Activated naive CD4-positive, alpha-beta T cell treated with Interleukin-2 at 50 U/mL for 16 hours (primary cell): ENCODE measurements at places on chromosomes 6 and 20.

DNA sequence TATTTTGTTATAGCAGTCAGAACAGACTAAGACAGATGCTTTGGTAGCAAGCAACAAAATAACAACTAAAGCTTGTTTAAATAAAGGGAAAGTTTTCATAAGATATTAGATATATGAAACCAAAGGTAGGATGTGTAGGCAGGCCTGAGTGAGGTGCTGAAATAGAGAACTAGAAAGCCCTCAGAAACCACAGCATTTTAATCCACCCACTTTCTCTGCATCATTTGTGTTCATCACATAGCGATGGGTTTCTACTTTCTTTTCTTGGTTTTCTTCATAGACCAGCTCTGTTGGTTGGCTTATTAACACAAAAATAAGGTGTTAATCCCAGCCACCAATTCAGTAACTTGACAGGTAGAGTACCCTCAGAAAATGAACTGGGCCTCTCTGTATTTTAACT is 58.6 kb downstream of the RPS12 start:
- no peak for DNase-seq

DNA sequence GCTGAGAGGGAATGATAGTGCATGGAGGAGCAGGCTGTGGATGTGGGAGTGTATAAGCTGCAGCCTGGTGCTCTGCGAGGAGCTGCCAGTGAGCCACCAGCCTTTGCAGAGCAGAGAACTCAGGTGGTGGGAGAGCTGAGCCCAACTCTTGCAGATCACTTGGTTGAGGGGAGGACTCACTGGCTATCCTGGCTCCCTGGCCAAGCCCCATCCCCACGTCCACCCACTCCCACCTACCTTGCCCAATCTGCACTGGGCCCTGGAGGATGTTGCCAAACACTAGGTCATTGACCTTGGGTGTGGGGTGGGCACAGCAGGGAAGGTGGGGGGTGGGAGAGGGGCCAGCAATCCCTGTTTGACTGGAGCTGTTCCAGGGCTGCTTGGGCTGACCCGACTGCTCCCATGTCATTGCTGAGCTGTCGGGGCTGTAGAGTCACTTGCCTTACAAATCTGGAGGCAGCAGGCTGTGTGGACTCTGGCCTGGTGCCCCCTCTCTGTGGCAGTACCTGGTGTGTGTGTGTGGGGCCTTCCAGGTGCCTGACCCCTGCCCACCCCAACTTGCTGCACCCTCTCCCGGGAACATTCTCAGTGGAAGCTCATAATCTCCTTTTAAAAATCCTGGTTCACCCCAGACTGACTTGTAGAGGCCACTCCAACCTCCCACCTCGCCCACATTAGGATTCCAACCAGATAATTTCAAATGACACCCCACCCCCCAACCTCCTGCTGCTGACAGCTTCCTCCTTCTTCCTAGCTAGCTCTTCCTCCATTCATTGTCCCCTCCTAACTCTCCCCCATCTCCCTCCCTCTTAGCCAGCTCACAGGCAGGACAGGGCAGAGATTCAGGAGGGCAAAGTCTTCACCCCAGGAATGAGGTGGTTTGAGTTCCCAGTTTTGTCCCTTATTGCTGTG is 162.3 kb downstream of the MRPL14 start:
- DNase-seq: no peak

DNA sequence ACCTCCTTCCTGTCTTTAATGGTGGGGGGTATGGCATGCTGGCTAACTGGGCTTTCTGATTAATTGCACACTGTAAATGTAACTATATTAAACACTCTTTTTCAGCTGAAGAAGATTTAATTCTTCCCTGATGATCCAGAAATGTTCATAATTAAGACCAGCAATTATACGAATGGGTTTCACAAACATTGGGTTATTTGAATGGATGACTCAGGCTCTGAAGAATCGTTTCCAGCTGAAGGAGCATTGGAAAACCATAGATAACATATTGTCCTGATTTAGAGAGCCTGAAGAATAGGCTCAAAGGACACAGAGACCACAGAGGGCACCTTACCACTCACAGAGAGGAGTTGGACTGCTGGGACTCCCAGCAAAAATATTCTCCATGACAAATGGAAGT is 130.7 kb upstream of the SSTR4 start:
- no peak for DNase-seq

- peak; percentile 66 for DNase-seq
Measured at GRCh38 chr20:63977739-63978276, 1.6 kb downstream of the SAMD10 start.

DNA sequence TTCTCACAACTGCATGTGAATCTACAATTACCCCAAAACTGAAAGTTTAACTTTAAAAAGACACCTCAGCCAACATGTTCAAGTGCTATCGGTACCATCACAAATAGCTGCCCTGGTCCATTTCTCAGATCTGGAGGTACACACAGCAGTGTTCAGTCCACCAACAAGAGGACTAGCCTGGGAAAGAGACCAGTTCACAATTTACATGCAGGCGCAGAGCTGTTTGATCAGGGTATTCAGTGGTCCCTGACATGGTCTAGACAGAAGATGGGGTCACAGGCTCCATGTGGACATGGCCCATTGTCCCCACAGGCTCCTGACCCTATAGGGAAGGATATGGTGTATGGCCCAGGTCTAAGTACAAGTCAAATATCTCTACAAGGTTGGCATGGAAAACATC is 15.6 kb upstream of the TGM6 start:
- no peak for DNase-seq

- DNase-seq: no peak
Measured at GRCh38 chr6:116518621-116519368, 7.4 kb downstream of the CALHM5 start.

DNA sequence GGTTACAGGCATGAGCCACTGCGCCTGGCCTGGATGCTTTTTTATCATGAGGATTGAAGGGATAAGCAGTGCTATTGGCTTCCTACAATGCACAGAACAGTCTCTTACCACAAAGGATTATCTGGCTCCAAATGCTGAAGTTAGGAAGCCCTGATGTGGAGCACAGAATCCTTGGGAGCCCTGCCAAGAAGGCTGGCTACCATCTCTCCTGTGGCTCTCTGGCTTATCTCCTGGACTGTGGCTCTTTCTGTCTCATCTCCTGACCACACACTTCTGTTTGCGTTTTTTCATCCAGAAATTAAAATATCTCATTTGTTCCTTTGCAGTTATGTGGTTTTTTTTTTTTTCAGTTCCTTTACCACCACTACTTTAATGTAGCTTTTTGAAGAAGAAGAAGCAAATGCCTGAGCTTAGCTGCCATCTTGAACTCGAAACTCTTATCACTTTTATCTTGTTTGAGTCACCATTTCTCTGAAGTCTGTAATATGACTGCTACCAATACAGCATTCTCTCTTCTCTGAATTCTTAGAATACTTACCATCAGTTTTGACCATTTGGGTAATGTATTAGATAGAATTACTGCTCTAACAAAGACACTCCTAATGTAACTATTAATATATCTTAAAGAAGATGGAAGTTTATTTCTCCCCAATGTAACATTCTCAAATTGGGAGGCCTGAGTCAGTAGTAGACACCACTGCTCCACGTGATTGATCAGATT is 1044.7 kb downstream of the KIF16B start:
- DNase-seq: no peak

DNA sequence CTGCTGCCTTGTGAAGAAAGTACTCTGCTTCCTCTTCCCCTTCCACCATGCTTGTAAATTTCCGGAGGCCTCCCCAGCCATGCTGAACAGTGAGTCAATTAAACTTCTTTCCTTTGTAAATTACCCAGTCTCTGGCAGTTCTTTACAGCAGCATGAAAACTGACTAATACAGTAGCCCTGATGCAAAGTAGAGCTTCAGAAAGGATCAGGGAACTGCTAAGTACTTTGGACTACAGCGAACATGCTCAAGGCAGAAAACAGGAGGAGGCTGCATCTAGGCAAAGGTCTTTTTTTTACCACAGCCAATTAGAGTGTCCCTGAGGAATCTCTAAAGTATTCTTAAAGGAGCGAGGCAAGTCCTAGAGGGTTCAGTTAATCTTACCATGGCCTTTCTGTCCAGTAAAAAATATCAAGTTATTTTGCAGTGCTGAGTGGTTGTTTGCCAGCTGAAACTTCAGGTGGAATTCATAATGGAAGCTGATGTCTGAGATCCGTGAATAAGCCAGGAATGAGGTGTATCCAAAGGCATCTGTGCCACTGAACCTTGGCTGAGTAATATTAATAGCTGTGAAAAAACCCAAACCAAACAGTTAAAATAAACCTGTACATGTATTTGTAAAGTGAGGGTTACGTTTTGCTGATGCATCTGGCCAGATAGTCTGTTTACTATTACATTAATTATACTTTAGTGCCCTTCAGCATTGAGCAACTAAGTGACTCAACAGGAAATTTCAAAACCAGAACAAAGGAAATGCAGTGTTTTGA is 170.4 kb downstream of the PHF3 start:
- no peak for DNase-seq

DNA sequence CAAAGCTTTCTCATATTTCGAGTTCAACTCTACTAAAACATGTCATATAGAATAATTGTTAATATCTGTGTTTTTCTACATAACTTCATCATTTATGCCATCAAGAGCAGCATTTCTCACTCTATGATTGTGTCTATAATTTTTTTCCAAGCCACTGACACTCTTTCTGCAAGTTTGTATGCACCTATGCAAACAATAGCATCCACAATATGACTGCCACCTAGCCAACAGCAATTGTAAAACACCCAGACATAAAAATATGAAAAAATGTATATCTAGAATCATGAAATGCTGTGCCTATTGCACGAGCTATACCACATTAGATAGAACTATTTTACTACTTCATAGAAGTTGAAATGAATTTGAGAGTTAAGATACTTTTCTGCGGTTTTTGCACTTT is 286.5 kb upstream of the MARCKS start:
- DNase-seq: no peak

GRCh38 chr20:13639150-13639497 is 392 bp upstream of the TASP1 start:
- DNase-seq: no peak

DNA sequence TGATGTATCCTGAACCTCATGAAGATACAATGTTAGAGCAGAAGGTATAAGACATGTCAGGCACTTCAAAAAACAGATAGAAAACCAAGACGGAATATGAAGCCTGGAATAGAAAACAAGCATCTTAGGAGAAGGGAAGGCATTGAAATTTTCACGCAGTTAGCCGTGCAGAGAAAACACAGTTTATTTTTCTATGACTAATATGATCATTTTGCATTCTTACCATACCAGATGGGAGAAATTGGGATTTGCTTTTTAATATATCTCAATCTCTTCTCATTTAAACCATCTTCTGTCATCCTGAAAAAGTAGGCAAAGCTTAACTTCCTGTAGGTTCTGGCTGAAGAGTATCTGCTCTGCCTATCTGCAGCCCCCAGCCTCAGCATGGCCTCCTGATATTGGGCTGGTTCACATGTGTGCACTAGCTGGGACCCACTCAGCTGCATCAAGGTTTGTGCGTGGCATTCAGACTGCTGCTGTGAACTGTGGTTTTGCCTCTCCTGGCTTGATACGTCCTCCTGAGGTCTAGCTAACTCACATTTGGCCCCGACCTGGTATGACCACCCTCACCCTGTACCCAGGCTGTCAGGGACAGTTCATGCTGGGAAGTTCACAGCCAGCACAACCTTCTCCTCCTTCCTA is 392.5 kb upstream of the SASH1 start:
- DNase-seq: no peak

- DNase-seq: no peak
Measured at GRCh38 chr6:20810727-20811108, 276.5 kb downstream of the CDKAL1 start.

DNA sequence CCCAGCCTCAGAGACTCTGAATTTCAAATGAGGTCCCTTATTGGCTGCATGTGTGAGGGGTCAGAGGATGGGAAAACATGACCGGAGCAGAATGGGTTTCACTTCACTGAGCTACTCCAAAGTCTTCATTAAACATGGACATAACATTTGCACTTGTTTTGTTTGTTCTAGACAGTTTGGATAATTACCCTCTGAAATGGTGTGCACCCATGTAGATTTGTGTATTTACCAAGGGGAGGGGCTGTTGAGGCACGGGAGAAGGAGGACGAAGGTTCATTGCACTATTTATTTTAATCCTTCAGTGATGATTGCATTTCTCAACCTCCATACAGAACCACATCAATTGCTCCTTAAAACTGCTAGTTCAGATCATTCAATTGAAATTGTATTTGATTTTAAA is 364.2 kb downstream of the TFAP2B start:
- DNase-seq: no peak

- no peak for DNase-seq
Measured at GRCh38 chr6:126027601-126028000, 41.3 kb downstream of the TRMT11 start.

- no peak for DNase-seq
Measured at GRCh38 chr20:46959081-46959692, 64.5 kb downstream of the EYA2 start.
